ENCODE measurements at places on chromosomes 2 and 18.

- no peak for DNase-seq
Observed at GRCh38 chr2:178404368-178404767, 46.6 kb downstream of the PRKRA start.

- no peak for DNase-seq
Observed at GRCh38 chr18:9772847-9773677, 65.0 kb downstream of the RAB31 start.

- no peak for DNase-seq
Observed at GRCh38 chr2:9779596-9780264, 63.5 kb upstream of the TAF1B start.

GRCh38 chr18:74197705-74198341, 49.5 kb downstream of the TIMM21 start:
- no peak for DNase-seq

GRCh38 chr2:207223051-207223450, 57.3 kb upstream of the KLF7 start:
- no peak for DNase-seq

DNA sequence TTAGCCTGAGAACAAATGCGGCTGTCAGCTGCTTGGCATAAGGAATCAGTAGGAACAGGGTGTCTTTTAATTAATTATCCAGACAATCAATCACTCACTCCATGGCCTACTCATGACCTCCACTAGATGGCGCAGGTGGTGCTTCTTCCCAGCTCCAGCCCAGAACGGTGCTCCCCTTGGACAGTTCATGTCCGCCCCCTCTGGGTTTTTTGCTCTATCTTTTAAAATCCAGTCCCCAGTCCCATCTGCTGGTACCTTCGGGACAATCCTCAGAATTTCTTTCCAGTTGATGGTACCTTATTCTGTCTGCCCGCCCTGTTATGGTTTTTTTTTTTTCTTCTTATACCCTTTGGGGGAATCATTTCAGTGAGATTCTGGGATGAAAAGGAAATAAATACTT, 99.8 kb downstream of the CACNB4 start:
- no peak for DNase-seq

- DNase-seq: no peak
Observed at GRCh38 chr18:79657342-79657996, 22.1 kb upstream of the CTDP1 start.

- DNase-seq: no peak
Observed at GRCh38 chr2:168246483-168247340, 683 bp downstream of the STK39 start.

DNA sequence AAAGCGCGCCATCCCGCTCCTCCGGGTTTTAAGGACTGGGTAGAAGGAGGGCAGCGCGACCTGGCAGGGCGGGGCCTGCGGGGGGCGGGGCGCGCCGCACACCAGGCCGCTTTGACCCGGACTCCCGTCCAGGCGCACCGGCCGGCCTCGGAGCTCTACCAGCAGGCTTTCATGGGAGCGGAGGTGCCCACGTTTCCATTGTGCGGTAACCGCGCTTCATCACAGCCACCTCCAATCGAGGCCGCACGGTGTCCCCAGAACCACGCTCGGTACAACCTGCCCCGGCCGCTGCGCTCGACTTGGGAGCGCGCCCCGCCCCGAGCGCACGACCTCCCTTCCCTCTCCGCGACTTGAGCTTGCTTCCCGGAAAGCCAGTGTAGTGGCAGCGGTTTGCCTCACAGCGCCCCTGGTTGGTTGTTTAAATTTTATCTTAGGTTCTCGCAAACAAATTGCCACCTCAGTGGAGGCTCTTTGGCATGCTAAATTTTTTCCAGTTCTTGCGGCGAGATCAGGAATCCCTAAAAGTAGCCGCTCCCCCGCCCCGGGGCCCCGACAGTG, 280 bp upstream of the CYP1B1 start:
- DNase-seq: no peak

- DNase-seq: no peak
Observed at GRCh38 chr2:218003281-218003944, 618 bp upstream of the TNS1 start.

DNA sequence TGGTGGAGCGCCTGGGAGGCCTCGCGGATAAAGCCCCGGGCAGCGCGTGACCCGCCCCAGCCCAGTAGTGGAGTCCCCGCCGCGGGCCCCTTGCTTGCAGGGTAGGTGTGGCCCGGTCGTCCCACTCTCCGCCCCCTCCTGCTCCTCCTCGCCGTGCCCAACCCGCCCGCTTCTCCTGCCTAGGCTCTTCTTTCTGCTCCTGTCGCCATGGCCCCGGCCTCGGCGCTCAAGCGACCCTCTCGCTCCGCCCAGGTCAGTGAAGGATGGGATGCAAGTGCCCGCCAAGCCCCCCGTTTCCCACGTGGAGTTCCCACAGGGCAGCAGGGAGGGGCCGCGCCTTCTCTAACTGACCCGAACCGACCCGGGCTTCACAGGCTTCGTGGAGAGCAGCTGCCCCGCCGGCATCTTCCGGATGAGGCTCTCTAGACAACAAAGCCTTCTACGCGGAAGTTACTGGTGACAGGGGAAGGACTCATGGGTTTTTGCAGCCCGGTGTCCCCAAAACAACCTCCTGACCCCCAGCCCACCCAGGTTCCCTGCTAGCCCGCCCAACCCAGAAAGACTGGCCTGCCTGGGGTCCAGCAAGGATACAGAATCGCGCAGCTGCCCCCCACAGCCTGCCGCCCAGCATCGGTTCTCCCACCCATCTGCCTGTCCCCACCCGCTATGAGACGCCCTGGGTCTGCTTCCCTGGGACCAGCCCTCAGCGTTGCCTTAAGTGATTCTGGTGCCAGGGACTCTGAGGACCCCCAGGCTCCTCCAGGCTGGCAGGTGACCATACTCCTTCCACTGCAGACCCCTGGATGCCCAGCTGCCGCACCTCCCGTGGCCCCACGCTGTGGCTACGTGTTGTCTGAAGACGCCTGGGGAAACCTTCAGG, 32.8 kb downstream of the TTC32 start:
- DNase-seq: no peak

GRCh38 chr18:77138270-77138669, 5.7 kb upstream of the MBP start:
- DNase-seq: no peak
